Nucleus accumbens (tissue), 56 donors: ENCODE measurements at places on chromosomes 7 and 10.

- DNase-seq = no peak
These were observed 3.0 kb downstream of the SMARCD3 start for GRCh38 chr7:151245360-151246101.

DNA sequence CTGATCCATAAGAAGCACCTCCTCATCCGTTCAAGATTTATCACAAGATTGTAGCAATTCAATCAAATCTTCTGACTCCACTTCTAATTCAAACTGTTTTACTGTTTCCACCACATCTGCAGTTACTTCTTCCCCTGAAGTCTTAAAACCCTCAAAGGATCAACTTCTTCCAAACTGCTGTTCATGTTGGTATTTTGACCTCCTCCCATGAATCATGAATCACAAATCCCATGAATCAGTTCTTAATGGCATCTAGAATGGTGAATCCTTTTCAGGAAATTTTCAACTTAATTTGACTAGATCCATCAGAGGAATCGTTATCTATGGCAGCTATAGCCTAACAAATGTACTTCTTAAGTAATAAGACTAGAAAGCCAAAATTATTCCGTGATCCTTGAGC lies 122.3 kb downstream of the IMMP2L start:
- no peak for DNase-seq

DNA sequence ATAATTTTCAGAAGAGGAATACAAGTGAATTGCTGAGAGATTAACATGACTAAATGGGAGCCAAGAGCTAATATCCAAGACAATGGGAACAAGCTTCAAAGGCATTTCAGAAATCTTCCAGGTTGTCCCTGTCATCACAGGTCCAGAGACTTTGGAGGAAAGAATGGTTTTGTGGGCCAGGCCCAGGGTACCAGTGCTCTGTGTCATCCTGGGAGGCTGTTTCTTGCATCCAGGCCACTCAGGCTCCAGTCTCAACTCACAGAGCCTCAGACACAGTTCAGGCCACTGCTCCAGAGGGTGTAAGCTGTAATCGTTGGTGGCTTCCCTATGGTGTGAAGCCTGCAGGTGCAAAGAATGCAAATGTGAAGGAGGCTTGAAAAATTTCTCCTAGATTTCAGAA lies 170.4 kb upstream of the NRG3 start:
- no peak for DNase-seq

DNA sequence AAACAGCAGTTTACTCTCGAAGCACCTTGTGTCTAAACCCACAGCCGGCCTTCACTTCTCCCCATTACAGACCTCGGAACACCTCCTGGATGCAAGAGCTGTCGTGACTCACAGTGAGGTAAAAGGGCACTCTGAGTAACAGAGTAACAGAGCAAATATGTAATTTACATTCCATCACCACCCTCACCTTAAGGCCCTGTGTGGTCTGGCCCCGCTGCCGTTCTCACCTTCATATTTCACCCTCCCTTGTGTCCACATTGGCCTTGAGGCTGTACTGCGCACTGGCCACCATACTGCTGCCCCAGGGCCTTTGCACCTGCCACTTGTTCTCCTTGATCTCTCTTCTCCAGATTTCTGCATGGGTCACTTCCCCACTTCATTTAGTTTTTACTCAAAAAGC lies 12.6 kb downstream of the FFAR4 start:
- DNase-seq = no peak

- DNase-seq = no peak
These were observed 7.0 kb downstream of the MSS51 start for GRCh38 chr10:73426318-73426717.

DNA sequence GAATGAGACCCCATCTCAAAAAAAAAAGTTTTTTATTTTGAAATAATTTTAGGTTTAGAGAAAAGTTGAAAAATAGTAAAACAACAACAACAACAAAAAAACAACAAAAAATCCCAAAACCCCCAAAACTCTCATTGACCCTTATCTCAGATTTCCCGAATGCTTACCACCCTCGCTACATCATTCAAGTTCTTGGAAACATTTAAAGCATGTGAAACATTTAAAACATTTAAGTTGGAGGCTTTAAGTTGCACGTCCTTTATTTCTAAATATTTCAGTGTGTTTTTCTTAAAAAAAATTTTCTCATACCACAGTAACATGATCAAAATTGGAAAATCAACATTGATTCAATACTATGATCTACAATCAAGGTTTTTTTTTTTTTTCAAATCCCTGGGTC lies 382 bp upstream of the ARMS2 start:
- DNase-seq = no peak

- DNase-seq = no peak
These were observed at the start of gene CCL26 for GRCh38 chr7:75772081-75773077. Gene CCL26 (minus strand): TSS chr7:75772211. CDS start chr7:75772176, 35 bp downstream.

DNA sequence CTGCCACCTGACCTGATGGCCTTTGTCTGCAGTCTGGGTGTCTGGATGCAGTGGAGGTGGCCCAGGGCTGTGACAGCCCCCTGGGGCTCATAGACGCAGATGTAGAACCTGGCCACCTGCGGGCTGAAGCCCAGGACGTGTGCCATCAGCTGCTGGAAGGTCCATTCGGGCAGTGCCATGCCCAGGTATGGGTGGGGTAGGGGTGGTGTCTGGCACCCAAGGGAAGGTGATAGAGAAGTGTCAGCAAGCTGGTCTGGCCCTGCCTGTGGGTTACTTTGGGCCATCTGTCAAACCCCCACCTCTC lies 6.1 kb upstream of the ZNF467 start:
- no peak for DNase-seq

DNA sequence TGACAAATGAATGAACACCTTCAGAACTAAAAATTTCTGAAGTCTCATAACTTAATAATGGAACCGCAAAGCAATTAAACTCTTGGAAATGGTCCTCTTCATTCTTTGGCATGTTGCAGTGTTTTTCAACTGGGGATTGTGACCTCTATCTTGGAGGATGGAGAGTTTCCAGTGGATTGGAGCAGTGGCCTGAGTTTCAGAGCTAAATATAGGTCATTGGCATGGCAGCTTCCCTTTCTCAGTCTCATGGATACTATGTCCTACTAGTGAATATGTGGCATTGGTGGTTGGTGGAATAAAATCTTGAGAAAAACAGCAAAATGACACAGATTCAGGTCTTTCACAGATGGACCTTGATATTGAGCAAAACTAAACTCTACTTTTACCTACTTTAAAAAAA lies 24.1 kb upstream of the EPC1 start:
- no peak for DNase-seq
